ENCODE measurements at places on chromosomes 16 and 17.

GRCh38 chr17:57636985-57637665, 108.0 kb downstream of the CCDC182 start:
- no peak for DNase-seq

- DNase-seq = no peak
Measured at GRCh38 chr16:13067648-13068047, 166.2 kb downstream of the SHISA9 start.

DNA sequence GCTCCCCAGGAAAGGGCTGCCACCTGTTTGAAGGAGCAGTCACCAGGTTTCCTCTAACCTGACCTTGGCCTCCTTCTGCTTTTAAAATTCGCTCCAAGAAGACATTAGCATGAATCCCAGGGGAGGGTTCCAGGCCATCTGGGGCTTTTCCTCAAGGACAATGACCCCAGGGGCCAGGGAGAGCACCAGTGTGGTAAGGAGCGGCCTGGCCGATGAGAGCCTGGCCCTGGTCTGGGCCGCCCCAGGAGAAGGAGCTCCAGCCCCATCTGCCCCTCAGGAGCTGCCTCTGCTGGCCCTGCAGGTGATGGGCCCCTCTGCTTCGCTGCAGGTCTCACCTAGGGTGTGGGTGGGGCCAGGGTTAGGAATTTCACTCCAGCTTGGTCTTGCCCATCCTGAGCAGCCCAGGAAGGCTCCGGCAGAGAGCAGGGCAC, 209.2 kb upstream of the TNRC6C start:
- no peak for DNase-seq

GRCh38 chr16:70801611-70802010, 653 bp upstream of the VAC14 start:
- no peak for DNase-seq

DNA sequence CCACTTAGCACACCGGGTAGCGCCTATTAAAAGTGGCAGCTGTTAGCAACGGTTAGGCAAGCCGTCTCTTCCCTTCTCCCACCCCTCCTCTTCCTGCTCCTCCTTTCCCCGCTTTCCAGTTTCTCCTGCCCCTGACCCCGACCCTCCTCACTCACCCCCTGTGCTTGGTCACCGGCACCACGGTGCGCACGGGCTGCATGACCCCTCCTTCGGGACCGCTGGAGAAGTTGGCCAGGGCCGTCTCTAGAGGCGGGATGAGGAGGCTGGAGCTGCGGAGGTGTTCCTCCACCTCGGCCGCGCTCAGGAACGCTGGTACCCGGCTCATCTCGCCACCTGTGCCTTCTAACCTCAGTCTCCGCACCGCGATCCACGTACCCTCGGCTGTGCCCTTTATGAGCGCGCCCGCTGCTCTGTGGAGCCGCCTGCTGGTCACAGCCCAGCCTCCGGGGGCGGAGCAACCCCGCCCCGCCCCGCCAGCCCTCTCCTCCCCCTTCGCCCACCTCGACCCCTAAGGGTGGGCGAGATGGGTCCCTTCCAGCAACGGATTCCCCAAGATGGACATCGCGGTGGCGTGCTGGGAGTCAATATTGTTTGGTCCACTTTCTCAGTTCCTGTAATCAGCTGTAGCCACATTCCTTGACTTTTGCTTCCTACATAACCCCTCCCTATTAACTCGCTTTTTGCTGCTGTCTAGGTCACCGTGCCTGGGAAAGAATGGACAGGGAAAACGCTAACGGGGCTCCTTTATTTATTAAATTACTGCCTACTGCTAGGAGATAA, at the start of gene CRYM:
Gene CRYM (minus strand): TSS at position 364 of the 780 bp plus-strand sequence. CDS start 39 bp downstream, at position 325.
- no peak for DNase-seq

DNA sequence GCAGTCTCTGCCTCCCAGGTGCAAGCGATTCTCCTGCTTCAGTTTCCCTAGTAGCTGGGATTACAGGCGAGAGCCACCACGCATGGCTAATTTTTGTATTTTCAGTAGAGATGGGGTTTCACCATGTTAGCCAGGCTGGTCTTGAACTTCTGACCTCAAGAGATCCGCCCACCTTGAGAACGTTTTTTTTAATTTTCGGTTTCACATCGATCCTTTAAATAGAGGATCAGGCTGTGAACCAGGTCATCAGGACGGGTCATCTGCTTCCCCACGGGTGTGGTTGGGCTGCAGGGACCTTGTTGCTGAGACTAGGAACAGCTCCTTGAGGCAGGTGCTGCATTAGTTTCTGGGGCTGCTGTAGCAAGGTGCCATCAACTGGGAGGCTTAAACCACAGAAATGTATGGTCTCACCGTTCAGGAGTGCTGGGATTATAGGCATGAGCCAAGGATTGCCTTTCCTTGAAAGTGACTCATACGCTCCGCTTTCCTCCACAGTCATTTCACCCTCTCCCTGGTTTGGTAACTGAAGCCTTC, 7.9 kb upstream of the NAGPA start:
- DNase-seq = no peak

- no peak for DNase-seq
Measured at GRCh38 chr17:45783593-45784292, 377 bp upstream of the CRHR1 start.

DNA sequence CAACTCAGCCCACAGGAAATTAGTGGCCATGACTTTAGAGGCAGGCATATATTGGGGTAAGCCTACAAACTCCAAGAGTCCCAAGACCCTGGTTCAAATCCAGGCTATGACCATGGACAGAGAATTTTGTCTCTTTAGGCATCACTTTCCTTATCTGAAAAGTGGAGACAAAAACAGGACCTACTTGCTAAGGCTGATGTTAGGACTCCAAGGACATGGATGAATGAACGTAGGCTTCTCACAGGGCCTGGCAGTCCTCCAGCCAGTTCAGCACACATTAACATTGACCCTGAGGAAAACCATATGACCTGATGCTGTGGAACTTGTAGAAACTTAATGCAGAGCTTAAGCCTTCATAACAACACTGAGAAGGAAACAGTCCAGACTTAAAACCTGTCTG, 1.4 kb downstream of the FKBP10 start:
- no peak for DNase-seq

DNA sequence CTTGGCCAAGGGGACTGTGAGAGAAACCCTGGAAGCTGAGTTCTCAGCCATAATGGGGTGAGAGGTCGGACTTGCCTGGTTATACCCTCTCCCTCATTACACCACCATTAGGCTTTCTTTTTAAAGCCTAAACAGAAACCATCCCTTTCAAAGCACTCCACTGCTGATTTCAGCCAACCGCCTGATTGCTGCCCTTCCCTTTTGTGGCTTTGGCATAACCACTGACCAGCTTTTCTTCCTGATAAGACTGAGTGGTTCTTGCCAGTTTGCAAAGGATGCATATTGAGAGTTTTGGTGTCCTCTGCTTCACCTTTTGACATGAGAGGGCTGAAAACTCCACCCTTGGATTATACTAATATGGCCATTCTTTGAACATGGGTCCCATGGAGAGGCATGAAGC, 308.2 kb upstream of the GOT2 start:
- DNase-seq = no peak

Data from T1000 (cell line).